ENCODE measurements at places on chromosomes 1 and 21.

GRCh38 chr21:38258521-38259485 lies 2.0 kb downstream of the KCNJ15 start:
- DNase-seq: no peak

DNA sequence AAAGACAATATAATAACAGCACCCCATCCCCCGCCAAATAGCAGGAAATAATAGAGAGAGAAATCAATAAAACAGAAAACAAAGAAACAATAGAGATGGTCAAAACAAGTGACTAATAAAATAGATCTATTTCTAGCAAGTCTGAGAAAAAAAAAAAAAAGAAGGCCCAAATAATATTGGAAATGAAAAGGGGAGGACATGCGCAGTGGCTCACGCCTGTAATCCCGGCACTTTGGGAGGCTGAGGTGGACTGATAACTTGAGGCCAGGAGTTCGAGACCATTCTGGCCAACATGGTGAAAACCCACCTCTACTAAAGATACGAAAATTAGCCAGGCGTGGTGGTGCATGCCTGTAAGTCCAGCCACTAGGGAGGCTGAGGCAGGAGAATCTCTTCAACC lies 18.5 kb upstream of the HCRTR1 start:
- no peak for DNase-seq

DNA sequence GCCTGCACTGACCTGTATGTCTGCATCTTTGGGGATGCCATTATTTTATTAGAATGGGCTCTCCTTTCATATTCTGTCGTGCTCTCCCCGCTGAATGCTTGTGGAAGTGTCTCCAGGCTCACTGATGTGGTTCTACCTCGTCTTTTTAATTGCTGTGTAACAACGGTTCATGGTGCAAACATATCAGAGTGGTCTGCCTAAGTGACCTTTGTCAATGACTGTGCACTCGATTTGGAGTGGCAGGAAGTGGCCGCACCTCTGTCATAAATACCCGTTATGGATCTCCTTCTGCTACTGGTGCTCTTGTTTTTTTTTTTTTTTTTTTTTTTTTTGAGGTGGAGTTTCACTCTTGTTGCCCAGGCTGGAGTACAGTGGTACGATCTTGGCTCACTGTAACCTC lies 38.3 kb downstream of the SPSB1 start:
- DNase-seq: no peak

- DNase-seq: no peak
Measured at GRCh38 chr1:942411-942821, 16.6 kb downstream of the NOC2L start.

DNA sequence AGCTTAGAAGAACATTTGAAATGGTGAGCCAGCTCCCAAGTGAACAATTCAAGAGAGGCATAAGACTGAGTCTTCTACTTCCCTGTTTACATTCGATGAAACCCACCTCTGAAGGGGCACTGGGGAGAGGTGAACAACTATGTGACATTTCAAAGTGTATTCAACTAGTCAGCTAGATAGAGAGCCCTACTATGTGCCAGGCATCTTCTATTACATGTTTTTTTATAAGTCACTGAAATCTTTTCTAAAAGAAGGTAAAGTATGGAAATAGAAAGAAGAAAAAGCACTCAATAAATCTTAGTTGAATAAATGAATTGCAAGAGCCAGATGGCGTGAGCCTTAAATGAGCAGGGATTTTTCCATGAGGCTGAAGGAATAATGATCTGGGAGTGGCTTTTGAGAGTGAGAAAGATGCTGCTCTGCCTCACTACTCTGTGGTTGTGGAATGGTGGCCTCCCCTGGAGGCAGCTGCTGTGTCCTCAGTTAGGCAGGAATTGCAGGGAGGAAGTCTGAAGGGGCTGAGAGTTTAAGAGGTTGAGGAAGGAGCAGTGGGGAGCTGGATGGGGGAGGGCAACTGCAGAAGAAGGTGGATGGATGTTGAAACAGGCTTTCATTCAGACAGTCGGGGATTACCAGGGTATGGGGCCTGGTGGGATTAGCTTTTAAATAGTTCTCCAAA lies 10.4 kb upstream of the PTPRF start:
- no peak for DNase-seq

GRCh38 chr21:41009398-41010100 lies 158.4 kb upstream of the BACE2 start:
- no peak for DNase-seq

DNA sequence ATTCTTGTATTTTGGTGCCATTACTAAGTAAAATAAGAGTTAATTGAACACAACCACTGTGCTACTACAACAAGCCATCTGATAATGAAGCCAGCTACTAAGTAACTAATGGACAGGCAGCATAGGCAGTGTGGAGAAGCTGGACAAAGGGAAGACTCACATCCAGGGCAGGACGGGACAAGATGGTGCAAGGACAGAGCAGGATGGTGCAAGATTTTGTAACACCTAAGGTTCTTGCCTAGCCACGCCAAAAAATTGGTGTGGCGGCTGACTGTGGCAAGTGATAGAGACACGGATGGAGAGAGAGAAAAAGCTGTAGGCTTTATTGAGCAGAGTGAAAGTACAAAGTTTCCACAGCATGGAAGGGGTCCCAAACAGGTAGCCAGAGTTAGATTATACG lies 114.0 kb upstream of the VANGL1 start:
- no peak for DNase-seq

GRCh38 chr1:15856888-15857287 lies 9.4 kb downstream of the SPEN start:
- no peak for DNase-seq

DNA sequence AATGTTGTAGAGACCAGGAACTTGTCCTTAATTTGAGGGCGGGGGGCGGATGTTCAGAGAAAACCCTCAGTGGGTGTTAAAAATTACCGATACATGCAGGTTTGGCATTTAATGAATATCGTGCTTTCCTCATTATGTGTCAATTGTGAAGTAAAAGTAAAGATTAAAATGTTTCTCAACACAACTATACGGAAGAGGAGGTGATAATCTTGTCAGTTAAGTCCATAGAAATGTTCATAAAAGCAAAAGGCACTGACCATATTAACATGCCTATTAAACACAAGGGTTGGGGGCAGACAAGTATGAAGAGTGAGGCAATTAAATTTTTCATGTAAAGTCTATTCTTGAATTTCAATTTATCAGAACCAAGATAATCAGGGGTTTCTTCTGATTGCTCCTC lies 1.3 kb downstream of the BRINP3 start:
- no peak for DNase-seq

DNA sequence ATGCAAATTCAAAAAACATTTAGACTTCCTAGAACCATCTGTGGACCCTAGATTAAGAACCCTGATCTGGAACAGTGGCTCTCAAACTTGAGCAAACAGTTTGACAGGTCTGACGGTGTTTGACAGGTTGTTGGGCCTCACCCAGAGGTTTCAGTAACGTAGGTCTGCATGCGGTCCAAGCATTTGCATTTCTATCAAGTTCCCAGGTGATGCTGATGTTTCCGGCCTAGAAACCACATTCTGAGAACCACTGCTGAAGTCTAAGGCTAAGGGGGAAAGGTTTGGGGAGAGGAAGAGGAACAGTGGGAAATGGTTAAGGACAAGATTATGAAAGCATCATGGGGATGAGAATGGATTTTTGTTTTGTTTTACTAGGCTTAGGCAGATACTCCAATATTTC lies 48.6 kb downstream of the MDM4 start:
- DNase-seq: no peak

GRCh38 chr1:182338806-182339370 lies 52.7 kb downstream of the GLUL start:
- DNase-seq: no peak

- DNase-seq: no peak
Measured at GRCh38 chr1:62327360-62328055, 8.3 kb upstream of the KANK4 start.

- DNase-seq: no peak
Measured at GRCh38 chr1:2925291-2925690, 96.0 kb upstream of the ACTRT2 start.

DNA sequence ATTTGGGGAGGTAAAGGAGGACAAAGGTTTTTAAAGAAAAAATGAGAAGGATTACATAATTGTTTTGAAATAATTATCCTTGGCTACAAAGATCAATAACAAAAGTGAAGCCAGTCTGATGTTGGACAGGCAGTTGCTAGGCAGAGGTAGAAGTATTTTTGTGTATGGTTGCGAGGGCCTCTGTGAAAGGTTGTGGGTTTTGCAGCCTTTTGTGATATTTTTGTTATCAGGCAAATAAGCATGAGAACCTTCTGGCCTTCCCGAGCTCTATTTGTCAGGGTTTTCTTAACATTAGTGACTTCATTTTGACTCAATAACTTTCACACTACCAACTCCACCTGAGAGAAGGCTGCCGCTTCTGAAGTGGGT lies 39.2 kb downstream of the CAPN9 start:
- no peak for DNase-seq

GRCh38 chr1:47333922-47334764 lies 553 bp downstream of the CMPK1 start:
- peak; percentile 61 for DNase-seq

- DNase-seq: no peak
Measured at GRCh38 chr1:6408023-6408422, 11.7 kb downstream of the HES2 start.

DNA sequence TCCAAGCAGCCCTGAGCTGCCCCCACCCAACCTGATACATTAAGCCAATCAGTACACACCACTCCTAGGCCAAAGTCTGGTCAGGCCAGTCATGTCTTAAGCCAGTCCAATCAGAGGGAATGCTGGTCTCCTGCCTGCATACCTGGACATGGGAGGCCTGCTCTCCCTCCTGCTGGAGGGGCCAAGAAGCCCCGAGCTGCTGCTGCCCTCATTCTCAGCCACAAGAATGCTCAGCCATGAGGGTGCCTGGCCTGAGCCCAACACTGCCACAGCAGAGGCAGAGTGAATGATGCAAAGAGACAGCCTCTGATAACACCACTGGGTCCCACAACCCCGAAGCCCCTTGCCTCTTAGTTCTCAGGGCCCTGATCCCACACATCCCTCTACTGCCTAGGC lies 23.0 kb downstream of the CHD5 start:
- DNase-seq: no peak

GRCh38 chr1:15848143-15848928 lies 829 bp downstream of the SPEN start:
- DNase-seq: peak; percentile 38
